Activated CD4-positive, alpha-beta T cell treated with anti-CD3 and anti-CD28 coated beads, Interleukin-2, Interleukin-6, amounts not matched to agents 100 ng/mL and 50 ng/mL, durations not matched to agents 16 hours and 8 hours (primary cell): ENCODE measurements at places on chromosomes 12 and 14.
A peak's percentile ranks its signal among the peaks of the same experiment; 100 is the strongest.

DNA sequence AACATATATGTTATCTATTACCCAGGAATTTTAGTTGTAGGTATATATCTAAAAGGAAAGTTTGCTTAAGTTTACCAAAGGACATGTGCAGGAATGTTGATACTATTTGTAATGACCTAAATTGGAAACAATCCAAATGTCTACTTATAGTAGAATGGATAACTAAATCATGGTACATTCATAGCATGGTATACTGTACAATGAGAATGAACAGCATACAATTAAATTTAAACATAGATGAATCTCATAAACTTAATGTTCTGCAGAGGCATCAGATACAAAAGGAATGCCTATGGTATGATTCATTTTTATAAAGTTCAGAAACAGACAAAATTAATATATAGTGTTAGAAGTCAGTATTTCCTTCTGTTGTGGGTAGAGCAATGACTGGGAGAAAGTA lies 135.4 kb downstream of the GPHN start:
- no peak for DNase-seq

DNA sequence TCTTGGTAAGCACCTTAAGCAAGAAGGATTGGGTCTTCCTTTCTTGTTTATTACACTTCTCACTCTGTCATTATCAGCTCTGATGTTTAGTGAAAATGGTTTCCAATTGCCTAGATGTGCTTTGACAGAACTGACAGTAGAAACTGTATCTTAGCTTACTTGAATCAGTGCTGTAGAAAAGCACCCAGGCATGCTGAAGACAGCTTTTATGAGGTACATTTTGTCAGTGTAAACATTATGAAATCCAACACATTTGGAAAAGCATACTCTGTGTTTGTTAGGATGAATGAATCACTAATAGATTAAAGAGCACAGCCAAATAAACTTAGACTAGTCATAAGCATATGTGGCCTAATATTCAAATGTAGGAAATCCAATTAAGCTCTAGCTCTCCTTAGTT lies 290.2 kb upstream of the NPAS3 start:
- no peak for DNase-seq

- peak; percentile 81 for DNase-seq
Observed at GRCh38 chr12:55742719-55743405, at the start of gene GDF11. Gene GDF11 (plus strand): TSS chr12:55743122. CDS start chr12:55743317, 195 bp downstream.

GRCh38 chr14:61416591-61416990 lies 95.2 kb downstream of the PRKCH start:
- DNase-seq = peak; percentile 40

DNA sequence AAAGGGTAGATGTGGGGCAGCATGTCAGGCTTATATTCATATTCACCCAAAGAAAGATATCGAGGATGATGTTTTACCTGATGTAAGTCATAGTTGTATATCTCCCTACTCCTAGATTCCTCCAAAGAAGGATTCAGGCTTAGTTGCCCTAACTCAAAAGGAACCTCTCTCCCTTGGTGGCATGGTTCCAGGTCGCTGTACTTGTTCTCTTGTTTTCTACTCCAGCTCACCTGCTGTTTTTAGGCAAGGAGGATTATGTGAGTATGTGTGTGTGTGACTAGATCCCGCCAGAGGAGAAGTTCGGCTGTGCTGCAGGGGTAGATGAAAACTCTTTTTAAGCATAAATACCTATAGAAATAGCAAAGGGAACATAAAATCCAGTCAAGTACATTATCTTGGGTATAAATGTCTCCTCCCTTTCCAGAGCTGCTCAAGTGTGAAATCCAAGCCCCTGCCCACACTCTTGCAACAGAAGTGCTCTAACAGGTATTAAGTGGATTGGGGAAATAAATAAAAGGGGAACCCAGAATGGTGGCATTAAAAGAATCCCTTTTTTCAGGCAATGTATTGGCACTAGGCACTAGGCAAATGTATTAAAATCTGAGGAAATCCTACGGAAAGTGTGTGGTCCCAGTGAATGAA lies 375.7 kb downstream of the ZFP36L1 start:
- DNase-seq = no peak

- DNase-seq = peak; percentile 47
Observed at GRCh38 chr12:25186038-25186787, 8.7 kb downstream of the DNAI7 start.

GRCh38 chr12:31715283-31715825 lies 13.5 kb downstream of the AMN1 start:
- DNase-seq = no peak

DNA sequence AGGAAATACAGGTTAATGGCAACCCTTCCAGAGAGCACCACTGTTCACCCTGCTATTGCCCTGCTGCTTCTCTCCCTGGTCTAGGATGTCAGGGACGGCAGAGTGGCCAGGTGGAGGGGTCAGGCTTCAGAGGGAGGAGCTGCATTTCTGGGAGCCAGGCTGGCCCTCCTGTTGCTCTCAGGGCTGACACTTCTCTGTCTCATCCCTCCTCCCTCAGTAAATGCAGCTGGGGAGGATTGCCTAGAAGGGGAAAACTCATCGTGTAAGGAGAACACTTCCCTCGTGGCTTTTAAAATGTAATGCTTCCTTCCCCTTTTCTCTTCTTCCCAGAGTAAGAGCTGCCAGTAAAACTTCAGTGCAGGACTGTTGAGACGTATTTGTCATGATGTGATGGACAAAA lies 20.8 kb downstream of the SUSD6 start:
- no peak for DNase-seq

DNA sequence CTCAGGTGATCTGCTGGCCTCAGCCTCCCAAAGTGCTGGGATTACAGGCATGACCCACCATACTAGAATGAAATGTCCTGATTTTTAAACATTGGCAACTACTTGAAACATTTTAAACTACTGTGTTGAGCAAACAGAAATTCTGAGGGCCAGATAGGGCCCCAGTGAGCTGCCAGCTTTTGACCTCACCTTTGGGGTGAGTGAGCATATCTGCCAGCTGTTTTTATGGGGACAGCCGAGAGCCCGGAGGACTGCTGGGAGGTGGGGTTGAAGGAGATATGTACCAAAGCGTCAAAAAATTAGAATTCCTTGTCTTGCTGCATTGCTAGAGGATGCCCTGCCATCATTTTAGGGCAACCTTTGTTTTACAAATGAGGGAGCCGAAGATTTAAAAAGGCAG lies 2.7 kb downstream of the GSTZ1 start:
- DNase-seq = no peak

DNA sequence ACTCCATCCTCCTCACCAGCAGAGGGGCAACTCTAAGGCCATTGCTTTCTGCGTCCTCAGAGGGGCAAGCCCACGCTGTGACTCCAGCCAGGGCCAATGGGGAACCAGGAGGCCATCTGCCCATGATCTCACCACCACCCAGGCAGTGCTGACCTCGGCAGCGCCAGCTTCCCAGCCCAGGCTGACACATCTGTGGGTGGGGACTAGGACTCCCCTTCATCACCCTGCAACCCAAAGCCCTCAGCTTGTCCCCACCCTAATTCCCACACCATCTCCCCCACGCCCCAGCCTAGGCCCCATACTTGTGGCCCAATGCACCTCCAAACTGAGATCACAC lies 58.6 kb downstream of the VWF start:
- DNase-seq = no peak

DNA sequence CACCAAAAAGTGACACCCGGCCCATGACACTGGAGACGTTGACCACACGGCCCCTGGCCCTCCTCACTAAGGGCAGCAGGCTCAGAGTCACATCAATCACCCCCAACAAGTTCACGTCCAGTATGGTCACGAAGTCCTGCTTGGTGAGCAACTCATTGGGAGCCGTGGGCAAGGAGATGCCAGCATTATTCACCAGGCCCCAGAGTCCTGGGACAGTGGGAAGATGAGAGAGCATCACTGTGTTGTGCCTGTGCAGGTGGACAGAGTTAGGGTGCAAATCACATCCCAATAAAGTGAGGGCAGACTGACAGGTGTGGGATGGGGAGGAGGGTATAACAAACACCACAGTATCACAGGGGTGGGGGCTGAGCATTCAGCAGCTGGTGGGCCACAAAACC lies 2.5 kb downstream of the RDH16 start:
- DNase-seq = no peak

DNA sequence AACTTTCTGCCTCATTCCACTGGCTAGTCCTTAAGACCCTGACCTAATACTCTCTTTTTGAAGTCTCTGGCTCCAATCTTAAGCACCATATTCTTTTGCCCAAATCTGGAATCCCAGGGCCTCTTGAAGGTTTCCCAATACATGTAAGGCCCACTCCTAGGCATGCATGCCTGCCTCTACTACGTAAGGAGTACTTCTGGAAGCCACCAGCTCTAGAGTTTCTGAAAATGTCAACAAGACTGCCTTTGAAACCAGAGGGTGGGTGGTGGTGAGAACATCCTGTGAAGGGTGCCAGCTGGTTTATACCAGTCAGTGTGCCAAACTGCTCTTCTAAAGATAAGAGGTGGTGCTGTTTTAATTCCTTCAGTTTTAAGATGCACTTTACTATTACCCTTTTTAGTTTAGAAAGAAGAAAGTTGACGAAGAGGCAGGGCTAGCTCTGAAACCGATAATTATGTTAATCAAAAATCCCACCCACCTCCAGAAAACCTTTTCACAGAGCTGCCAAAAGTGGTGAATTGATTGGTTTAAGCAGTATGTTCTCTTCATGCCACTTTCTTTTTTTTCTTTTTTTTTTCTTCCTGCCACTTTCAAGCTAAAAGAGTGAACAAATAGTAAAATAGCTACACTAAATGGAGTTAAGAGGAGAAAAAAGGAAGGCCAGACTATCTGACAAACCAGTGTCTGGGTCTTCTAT lies 8.7 kb upstream of the WDR89 start:
- peak; percentile 56 for DNase-seq

GRCh38 chr14:100644784-100645183 lies 57.6 kb upstream of the BEGAIN start:
- DNase-seq = peak; percentile 16

GRCh38 chr14:67459336-67459735 lies 29.2 kb downstream of the TMEM229B start:
- DNase-seq = no peak

DNA sequence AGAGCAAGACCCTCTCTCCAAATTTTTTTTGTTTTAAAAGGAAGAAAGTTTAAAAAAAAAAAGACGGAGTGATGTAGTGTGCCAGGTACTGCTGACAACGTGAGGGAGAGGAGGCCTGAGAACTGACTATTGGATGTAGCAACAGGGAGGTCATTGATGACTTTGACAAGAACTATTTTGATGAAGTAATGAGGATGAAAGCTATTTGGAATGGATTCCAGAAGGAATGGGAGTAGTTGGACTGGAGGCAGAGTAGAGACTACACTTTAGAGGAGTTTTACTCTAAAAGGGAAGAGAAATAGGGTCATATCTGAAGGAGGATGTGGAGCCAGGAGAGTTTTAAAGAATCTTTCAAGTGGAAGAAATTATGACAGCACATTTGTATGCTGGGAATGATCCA lies 27.8 kb upstream of the SLC38A2 start:
- DNase-seq = no peak

- DNase-seq = no peak
Observed at GRCh38 chr14:65750906-65751305, 338.4 kb downstream of the FUT8 start.

GRCh38 chr12:127360580-127360979 lies 906.4 kb upstream of the TMEM132C start:
- DNase-seq = no peak

DNA sequence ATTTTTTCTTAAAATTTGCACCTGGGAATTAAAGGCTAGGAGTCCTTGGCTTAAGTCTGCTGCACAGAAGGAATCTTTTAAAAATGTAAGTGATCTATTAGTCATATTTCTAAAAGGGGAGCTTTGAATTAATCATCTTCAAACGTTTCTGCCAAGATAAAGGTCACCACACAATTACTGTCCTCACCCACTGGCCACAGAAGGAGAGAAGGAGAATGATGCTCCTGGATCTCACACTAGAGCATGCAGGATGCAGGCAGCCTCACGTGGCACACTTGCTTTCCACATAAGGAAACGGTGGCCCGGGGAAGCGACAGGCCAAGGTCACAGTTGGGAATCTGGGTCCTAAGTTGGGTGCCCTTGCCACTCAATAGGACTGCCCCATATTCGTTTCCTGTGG lies 16.9 kb downstream of the PLEKHG7 start:
- DNase-seq = no peak

DNA sequence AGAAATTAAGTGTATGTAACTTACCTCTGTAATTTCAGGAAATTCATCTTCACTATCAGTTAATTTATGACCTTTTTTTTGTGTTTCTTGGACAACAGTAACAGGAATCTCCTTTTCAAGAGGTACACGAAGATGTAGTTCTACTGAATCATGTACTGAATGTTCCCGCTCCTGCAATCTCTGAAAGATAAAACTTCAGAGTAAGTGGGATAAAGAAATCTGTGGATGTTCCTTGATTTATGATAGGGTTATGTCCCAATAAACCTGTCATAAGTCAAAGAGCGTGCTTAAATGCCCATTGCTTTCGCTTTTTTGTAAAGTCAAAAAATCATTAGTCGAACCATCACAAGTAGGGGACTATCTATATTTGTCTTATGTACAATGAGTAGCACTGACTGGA lies 40.8 kb downstream of the SENP1 start:
- no peak for DNase-seq

- DNase-seq = no peak
Observed at GRCh38 chr14:63881926-63882325, 29.1 kb downstream of the SYNE2 start.

- no peak for DNase-seq
Observed at GRCh38 chr12:53492188-53492587, 7.1 kb downstream of the MAP3K12 start.

DNA sequence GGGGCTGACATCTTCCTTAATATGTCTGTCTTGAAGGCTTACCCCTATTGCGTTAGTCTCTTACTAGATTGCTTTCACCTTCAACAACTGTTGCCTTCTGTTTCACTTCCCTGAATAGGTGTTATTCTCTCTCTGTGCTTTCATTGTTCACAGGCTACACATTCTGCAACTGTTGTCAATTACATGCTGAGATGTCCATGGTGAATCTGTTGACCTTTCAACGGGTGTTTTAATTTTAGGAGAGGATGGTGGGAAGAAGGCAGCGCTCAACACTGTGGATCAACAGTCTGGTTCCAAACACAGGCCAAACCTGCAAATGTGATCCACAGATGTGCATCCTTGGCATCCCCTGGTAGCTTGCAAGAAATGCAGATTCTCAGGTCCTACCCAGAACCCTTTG lies 101.9 kb downstream of the DACT1 start:
- DNase-seq = no peak

DNA sequence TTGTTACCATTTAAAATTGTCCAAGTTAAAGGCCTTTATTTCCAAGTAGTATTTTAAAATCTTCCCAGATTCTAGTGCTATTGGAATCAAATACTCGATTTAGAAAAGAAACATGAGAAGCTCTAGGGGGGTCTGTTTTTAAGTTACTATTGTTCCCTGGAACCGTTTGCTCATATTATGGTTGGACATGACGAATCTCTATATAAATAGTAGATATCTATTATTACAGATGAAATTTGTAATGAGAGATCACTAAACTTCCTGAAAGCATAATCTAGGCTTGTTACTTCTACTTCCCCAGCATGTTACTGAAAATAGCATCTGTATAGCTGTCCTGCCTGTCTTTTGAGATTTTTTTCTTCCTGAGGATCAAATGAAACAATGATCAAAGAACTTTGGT lies 70.1 kb downstream of the LGR5 start:
- DNase-seq = no peak
